Neural progenitor cell (in vitro differentiated cells): ENCODE measurements at places on chromosomes 12 and 14. TPM values are rescaled to one million over a fixed set of nuclear protein-coding genes. Genes with fewer than 3 reads are reported as not detected.

DNA sequence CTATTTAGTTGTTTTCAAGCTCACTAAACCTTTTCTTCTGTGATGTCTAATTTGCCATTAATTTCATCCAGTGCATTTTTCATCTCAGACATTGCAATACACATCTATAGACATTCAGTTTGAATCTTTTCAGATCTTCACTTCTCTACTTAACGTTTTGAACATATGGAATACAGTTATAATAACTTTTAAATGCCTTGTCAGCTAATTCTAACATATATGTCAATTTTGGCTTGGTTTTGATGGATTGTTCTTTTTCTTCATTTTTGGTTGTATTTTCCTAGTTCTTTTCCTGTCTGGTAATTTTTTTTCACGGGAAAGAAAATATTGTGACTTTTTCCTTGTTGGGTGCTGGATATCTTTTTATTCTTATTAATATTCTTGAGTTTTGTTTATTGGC lies 215.3 kb downstream of the ATP23 start:
- no peak for DNase-seq

DNA sequence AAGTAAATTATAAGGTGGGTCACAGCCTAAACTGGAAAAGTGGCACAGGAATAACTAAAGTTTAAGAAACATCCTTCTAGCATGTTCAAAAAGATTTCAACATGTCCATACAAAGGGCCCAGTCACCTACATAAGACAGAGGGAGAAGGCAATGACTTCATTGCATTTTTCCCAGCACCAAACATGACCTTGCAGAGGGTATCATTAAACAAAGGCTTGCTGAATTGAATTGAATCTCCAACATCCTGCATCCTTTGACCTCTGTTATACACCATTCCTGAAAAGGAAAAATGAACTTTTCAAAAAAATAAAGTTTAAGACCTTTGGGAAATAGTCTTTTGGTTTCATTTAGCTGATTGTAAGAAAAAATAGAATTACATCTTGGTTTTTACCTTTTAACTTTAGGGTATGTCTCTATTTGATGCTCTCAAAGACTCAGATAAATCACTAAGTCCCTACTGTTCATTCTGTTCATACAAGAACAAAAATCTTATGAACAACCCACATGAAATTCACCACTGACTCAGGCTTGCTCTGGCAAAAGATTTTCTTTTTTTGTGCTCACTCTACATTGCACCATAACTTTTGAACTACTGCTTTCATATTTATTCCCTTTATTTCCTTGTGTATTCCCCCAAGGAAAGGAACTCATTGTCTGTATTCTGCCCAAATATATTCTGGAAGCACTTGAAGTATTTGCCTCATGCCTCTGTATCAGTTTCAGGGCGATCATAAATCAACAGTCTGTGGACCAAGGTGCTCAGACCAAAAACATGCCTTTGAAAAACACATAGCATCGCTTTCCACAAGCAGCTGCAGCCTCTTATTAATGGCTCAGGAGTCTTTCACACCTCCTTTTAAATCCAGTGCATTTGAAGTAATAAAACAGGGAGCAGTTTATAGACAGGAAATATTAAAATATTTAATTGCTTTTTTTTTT lies 121.7 kb downstream of the DUSP6 start:
- no peak for DNase-seq

GRCh38 chr12:59675461-59675860 lies 79.6 kb downstream of the SLC16A7 start:
- no peak for DNase-seq

GRCh38 chr14:80787876-80788275 lies 153.7 kb downstream of the CEP128 start:
- DNase-seq: no peak

DNA sequence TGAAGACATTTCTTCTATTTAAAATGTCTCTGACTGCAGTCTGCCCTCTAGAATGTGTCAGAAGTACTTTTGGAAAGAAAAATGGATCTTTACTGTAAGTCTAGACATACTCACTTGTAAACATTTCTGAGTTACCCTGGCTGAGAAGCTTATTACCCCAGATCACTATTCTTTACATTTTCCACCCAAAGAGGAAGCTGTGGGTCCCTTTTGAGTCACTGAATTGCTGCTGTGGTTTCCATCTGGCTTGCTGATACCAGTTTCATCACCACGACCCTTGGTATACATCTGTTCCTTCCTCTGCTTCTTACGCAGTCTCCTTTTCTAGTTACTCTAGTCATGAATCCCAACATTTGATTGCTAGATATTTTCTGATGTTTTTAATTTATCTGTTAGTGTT lies 20.2 kb upstream of the CLEC4D start:
- no peak for DNase-seq

The FOXN4 gene
- total RNA-seq: 0.25 TPM in 1 of 2 replicates, not detected in the other

The CLEC2B gene
- total RNA-seq: 0.28 and 1.0 TPM in 2 replicates

- no peak for DNase-seq
Observed at GRCh38 chr14:95363468-95363954, 43.8 kb upstream of the CLMN start.

The SYT1 gene
- total RNA-seq: 28.1 and 36.9 TPM in 2 replicates
